Hepatocyte (in vitro differentiated cells): ENCODE measurements at places on chromosomes 2 and 18. TPM values are rescaled to one million over a fixed set of nuclear protein-coding genes. Genes with fewer than 3 reads are reported as not detected.

Gene SP5
- total RNA-seq: 1.0 and 1.9 TPM in 2 replicates

Gene INHBB
- total RNA-seq: 4.4 and 6.6 TPM in 2 replicates

Gene LINC00305
- 0.30 and 0.32 TPM in 2 replicates for total RNA-seq

Gene COL6A3
- 158 and 250 TPM in 2 replicates for total RNA-seq

Gene DNAJC5G
- total RNA-seq: not detected in 2 replicates

Gene IL18RAP
- 0.40 and 0.80 TPM in 2 replicates for total RNA-seq

Gene CDK15
- total RNA-seq: 0.80 and 4.0 TPM in 2 replicates

Gene TMEM178A
- total RNA-seq: 3.3 and 3.9 TPM in 2 replicates

Gene ATF2
- 52.1 and 53.5 TPM in 2 replicates for total RNA-seq

Gene CTNNA2
- total RNA-seq: 3.7 and 4.4 TPM in 2 replicates

Gene UGT1A4
- total RNA-seq: not detected in 2 replicates

Gene CPS1
- total RNA-seq: 587 and 618 TPM in 2 replicates

Gene VWA3B
- total RNA-seq: not detected in 2 replicates

Gene FN1
- total RNA-seq: 2,129 and 3,020 TPM in 2 replicates

DNA sequence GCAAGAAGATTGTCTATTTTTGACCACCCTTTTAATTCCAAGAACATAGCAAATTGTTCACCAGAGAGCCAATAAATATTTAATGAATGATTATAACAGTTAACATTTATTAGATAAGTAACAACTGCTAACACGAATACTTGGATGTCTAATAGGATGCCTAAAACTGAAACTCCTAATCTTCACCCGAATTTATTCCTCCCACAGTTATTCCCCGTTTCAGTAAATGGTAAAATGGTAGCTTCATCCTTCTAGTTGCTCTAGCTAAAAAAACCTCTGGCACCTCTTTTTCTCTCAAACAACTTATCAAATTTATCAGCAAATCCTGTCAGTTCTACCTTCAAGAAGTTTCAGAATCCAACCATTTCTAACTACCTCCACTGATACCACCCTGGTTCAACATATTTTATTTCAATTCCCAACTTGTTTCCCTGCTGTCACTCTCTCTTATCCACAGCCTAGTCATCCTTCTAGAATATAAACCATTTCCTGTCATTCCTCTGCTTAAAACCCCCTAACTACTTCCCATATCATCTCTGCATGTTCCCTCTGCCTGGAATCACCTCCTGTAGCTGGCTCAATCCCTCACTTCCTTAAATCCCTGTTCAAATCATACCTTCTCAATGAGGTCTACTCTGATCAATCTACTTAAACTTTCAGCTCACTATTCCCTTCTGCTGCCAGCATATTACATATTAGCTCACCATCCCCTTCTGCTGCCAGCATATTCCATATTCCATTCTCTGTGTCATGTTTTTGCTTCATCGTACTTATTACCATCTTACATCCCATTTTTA is 93.8 kb downstream of the ROCK2 start:
- no peak for DNase-seq

DNA sequence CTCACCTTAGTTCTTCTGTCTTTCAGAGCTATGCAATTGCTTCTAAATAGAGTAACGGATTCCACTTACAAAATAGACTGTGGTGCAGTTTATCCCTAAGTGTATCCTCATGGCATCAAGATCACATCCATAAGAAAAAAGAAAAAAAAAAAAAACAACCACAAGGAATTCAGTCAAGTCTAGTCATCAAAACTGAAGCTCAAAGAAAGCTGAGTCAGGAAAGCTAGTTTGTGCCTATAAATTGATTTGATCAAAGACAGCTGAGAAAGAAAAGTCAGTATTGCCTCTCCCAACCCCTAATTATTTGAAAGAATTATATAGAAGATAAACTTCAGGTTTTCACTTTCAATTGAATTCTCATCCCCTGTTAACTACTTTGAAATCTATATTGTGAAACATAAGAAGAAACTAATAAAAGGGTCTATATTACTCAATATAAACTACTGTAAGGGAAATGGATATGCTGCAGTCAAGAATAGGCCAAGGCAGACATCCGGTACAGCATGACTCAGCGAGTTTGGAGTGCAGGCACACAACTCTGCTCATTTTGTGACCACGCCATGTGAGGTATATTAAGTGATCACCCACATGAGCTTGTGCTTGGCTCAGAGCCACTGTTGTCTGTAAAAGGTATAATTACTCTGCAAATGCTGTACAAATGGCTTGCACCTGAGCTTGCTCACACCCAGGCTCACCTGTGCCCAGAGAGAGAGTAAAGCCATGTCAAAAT is 568.1 kb upstream of the CRIM1 start:
- no peak for DNase-seq

DNA sequence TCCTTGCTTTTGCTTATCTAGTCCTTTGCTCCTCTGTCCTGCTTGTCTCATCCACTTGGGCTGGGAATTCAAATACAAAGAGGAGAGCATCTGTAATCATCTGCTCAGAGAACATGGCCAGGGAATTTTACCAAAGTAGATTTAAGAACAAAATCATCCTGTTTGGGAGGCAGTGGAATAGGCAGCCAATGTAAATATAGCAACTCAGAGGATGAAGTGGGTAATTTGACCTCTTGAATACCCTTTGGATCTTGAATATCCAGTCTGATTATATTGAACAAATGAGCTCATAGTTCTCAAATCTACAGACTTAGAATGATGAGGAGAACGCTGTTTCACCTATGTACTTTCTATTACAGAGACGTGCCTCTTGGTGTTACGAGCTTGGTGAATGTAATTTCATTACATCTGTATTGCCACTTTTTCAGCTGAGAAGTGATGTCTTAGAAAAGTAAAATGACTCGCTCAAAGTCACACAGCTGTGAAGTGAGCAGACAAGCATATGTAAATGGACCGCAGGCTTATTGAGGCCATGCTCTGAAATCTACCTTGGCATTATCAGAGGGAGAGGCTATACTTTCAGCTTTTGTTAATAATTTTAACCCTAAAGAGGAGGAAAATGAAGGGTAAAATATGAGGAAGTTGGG is 266.3 kb downstream of the MTX2 start:
- no peak for DNase-seq

DNA sequence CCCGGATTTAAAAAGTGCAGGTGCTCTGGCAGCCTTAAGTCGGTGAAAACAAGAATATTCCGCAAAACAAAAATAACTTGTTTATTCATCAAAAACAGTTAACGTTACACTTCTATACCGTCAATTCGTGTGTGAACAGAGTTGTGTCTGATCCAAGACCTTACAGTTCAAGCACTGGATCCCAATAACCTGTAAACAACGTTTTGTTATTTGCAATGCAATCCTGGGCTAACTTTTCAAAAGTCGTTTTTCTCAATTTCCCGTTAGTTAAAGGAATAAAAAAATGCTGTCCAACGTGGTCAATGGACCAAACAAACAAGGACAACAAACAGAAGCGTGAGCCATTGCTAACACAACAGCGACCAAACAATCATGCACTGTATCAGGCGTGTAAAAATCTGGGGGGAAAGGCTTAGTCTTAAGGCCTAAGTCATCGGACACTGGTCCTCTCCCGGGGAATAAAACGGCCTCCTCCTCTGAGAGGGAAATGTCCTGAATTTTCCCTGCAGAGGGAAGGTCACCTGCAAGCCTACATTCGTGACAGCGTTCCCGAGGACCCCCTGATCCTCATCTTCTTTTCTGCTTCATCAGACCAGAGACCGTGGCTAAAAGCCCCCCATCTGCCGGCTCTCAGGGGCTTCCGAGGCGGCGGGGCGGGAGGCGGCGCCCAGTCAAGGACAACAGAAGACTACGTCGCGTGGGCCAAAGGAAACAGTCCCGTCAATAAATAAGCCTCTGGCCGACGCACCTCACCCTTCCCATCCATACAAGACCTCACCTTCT is 490 bp downstream of the NDUFS1 start:
- peak; percentile 31 for DNase-seq

GRCh38 chr2:11145350-11145749 is 9.9 kb upstream of the SLC66A3 start:
- no peak for DNase-seq

GRCh38 chr18:42005782-42006181 is 50.7 kb downstream of the PIK3C3 start:
- no peak for DNase-seq

DNA sequence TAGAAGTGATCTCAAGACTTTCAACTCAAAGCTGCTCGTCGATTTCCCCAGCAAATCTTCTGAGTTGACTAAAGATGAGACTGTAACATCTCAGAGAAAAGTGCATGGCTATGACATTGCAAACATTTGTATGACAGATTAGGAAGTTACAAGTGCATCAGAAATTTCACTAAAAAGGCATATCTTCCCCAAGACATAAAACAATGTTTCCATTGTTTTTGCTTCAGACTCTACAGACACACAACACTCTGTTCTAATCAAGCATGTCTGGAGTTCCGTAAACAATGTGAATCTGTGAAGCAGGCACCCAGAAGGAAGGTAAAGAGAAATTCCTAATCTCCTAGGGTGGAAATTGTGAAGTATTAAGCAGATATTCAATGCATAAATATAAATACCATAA is 144.6 kb upstream of the LYPD1 start:
- DNase-seq: no peak

- no peak for DNase-seq
Measured at GRCh38 chr2:219149667-219150066, 10.9 kb downstream of the NHEJ1 start.

DNA sequence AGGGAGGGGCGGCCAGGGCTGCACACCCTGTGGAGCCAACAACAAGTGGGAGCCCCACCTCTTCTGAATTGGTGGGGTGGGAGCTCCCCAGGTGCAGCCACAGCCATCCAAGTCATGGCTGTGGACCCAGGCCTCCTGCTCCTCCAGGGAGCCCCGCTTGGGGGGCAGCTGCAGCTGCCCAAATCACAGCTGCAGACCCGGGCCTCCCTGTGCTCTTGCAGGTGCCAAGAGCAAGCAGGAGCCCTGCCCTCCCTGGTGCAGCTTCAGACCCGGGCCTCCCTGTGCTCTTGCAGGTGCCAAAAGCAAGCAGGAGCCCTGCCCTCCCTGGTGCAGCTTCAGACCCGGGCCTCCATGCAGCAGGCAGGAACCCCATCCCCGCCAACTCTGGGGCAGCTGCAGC is 46.5 kb upstream of the COX7A2L start:
- no peak for DNase-seq

DNA sequence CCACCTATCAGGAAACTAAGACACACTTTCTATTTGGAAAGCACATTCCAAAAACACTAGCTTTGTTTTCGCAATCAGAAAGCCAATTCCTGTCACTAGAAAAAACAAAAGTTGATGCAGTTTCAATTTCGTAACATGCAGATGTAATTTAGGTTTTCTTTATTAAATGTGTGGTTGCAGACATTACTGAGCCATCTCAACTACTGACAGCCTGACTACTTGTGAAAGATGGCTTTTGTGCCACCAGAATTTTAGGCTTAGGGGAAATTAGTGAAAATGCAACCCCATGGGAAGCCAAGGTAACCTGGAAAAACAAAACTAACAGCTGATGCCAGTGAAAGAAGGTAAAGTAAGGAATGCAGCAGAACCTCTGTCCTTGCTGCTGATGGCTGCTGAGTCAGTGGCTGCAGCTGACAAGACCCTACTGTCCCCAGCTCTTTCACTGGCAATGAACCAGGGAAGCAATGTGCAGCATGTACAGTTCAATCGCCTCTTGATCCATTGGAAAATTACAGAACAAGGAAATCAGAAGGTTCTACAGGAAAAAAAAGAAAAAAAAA is 34.9 kb downstream of the FEZ2 start:
- no peak for DNase-seq

- DNase-seq: no peak
Measured at GRCh38 chr18:59419386-59419785, 60.3 kb upstream of the LMAN1 start.

DNA sequence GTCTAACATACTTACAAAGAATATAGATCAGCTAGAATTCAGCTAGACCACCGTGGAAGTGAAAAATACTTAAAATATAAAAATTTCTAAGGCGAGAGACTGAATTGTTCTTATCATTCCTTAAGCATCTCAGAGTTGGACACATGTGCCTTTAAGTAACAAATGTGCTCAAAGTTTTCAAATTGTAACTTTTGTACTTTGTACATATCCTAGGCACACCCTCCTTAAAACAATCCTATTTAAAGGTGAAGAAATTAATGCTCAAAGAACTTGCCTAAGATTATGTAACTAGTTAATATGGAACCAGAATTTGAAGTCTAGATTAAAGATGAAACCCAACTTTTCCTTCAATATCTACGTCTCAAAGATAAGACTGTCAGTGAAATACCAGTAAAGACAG is 74.1 kb downstream of the EML4 start:
- no peak for DNase-seq

- DNase-seq: no peak
Measured at GRCh38 chr18:21181766-21182165, 60.3 kb upstream of the GREB1L start.

- DNase-seq: peak; percentile 60
Measured at GRCh38 chr2:113876503-113877387, 13.1 kb upstream of the ACTR3 start.

DNA sequence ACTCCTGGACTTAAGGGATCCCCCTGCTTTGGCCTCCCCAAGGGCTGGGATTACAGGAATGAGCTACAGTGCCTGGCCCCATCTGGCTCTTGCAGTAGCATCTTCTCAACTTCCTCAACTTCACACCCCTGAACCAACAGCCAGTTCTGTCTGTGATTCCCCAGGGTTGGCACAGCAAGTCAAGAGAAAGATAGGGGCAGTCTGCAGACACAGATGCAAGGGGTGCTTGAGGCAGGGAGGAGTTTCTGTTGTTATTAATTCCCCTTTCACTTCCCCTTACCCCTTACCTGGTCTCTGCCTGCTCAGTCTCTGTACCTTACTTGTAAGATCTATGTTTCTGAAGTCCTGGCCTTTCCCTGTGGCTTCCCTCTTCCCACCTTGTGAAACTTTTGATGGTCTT is 54.1 kb upstream of the MEX3C start:
- no peak for DNase-seq

DNA sequence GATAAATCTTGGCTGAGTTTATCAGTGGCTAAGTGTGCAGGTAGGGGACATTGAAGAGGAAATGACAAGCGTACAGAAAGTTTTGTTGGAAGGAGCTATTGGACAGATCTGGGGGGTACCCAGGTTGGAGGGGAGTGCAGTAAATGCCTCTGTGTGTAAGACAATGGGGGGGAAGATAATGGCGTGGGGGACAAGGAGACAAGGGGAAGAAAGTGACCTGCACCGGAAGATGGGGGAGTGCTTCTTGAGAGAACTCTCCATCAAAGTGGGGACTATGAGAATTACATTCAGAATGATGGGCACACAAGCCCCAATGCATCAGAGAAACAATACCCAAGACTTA is 190.0 kb downstream of the ALPK2 start:
- no peak for DNase-seq

DNA sequence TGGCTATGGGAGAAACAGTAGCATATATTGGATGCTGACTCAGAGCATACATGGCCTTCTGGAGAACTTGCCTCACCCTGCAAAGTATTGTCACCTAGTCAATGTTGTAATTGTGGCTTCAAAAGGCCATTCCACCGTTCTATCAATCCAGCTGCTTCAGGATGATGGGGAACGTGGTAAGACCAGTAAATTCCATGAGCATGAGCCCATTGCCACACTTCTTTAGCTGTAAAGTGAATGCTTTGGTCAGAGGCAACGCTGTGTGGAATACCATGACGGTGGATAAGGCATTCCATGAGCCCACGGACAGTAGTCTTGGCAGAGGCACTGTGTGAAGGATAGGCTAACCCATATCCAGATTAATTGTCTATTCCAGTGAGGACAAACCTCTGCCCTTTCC is 1300.1 kb upstream of the ACVR2A start:
- DNase-seq: no peak
